ENCODE measurements at places on chromosomes 12 and 14.

- no peak for DNase-seq
Observed at GRCh38 chr12:83904175-83904574, 1008.4 kb downstream of the SLC6A15 start.

- no peak for DNase-seq
Observed at GRCh38 chr14:26765768-26766520, 168.1 kb upstream of the NOVA1 start.

DNA sequence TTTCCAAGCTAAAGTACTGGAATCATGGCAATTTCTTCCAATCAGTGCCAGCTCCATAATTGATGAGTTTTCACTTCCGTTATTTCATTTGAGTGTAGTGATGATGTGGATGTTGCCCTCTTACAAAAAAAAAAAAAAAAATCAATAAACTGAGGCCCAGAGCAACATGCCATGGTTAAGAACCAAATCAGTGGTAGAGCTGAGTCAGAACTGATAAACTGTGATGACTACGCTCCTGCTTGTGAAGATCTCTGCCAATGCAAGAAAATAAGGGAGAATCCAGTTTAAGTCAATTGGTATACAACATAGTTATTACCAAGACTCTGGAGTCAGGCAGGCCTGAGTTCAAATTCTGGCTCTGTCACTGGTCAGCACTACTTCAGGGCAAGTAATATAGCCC lies 102.7 kb downstream of the GPR135 start:
- no peak for DNase-seq

DNA sequence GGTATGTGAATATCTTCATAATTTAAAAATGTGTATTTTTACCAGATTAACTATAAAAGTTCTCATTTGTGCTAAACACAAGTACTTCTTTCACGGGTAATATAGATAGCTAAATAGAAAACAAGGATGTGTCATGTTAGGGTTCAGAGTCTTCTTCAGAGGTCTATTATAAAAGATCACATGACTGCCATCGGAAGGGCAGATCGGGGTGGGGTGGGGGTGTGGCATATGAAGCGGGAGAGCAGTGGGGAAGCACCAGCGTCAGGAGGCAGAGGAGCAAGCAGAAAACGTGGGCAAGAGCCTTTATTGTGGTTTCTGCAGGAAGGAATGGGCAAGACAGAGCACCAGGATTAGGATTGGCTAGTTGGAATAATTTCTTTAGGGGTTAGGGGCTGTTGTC lies 63.7 kb upstream of the DNM1L start:
- DNase-seq = no peak

DNA sequence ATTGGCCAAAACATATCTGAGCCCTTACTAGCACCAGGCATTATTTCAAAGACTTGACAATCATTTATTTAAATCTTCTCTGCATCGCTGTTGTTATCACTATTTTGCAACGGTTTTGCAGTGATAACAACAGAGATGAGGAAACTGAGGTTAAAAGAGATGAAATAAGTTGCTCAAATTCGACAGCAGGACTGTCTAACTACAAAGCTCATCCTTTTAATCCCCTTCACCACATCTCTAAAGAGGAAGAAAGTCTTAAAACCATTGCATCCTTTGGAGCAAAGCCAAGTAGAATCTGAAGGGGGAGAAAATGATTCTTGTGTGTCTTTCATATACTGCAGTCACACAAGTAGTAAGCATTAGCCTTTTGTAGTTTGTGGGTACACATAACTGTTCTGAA lies 14.8 kb upstream of the ETNK1 start:
- DNase-seq = no peak
